Fibroblast of skin of left biceps (primary cell): ENCODE measurements at places on chromosomes 4 and X.

DNA sequence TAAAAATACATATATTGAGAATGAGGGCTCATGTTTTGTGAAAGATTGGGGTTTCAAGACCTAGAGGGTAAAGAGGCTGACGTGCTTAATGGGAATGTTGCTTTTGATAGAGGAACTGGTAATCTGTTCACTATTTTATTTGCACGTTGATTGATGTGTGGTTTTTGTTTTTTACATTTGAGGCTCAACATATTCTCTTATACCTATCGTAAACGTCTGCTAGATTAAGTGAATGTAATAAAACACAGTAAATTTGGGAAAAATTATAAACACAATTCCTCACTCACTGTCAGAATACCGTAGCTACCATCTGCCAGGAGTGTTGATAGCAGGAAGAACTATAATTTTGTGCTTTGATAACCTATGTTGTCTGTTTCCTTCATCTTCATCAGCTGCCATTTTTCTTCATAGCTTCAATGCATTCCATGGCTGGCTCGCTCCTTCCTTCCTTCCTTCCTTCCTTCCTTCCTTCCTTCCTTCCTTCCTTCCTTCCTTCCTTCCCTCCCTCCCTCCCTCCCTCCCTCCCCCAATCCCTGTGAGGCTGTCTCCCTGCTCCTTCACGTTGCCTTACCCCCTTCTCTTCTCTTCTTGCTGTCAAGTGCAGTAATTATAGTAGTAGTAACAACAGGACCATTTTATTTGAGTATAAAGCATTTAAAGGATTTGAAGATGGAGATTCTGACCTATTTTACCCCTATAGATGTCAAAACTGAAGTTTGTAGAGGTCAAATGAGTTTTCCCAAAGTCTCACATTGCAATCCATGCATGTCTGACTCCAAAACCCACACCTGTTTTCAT is 20.3 kb downstream of the KIT start:
- no peak for DNase-seq

- no peak for DNase-seq
These were observed 150.9 kb downstream of the SHROOM3 start for GRCh38 chr4:76585897-76586360.

- no peak for DNase-seq
These were observed 324.9 kb upstream of the CASK start for GRCh38 chrX:42248226-42248625.

- DNase-seq = no peak
These were observed 136.7 kb downstream of the GPR143 start for GRCh38 chrX:9628779-9629493.

DNA sequence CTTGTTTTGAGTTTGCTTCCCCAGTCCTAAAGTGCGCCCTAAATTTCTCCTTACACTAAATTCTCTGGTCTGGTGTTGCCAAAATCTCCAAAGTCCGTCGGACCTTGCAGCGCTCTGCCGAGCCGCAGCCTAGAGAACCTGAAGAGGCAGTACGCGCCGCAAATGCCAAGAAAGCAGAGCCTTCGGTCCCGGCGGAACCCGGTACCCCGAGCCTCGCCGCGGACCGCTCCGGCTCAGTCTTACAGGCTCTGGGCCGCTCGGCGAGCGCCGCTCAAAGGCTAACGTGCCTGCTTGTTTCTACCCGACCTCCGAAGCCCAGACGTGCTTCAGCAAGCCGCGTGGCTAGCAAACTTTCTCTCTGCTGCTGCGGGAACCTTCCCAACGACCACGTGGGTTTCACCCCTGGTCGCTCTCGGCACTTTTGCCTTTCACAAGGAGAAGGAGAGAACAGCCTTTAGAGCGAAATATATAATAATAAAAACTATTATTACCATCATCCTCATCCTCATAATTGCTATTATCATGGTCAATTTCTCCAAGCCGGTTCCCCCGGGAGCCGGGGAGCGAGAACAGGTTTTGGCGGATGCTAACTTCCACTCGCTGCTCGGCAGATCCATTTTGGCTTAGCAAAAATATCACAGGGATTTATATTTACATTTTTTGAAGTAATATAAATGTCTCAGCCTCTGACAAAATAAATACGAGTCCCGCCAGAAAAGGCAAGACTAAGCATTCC is 2.2 kb upstream of the HTR2C start:
- no peak for DNase-seq

- DNase-seq = no peak
These were observed 225.0 kb downstream of the COL25A1 start for GRCh38 chr4:109077505-109077904.

GRCh38 chrX:17005712-17006368 is 59.4 kb downstream of the REPS2 start:
- DNase-seq = no peak

- DNase-seq = no peak
These were observed 28.4 kb downstream of the FUNDC1 start for GRCh38 chrX:44514272-44514671.

GRCh38 chrX:151391722-151392121 is 5.3 kb upstream of the VMA21 start:
- no peak for DNase-seq

- no peak for DNase-seq
These were observed 152.4 kb downstream of the STAG2 start for GRCh38 chrX:124113621-124114600.

DNA sequence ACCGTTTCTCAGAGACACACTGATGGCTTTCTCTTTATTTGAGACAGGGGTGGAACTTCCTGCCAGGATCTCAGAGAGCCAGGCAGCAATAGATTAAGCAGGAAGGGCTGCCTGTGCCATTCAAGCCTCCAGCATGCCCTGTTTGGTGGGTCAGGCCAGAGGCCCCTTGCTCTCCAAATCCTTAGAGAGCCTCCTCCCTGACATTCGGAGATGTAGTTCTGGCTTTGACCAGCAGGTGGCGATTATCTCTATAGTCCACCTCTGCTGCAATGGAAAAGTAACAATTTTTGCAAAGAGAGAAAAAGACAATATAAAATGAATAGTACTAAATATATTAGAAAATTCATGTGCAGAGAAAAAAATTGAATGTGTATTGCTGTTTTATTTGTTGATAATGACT is 93.9 kb downstream of the NXF2B start:
- peak; percentile 0 for DNase-seq

- DNase-seq = no peak
These were observed 59.3 kb downstream of the NLGN4X start for GRCh38 chrX:6169407-6169806.

- no peak for DNase-seq
These were observed 373.6 kb upstream of the MAGEB2 start for GRCh38 chrX:29841750-29842149.

DNA sequence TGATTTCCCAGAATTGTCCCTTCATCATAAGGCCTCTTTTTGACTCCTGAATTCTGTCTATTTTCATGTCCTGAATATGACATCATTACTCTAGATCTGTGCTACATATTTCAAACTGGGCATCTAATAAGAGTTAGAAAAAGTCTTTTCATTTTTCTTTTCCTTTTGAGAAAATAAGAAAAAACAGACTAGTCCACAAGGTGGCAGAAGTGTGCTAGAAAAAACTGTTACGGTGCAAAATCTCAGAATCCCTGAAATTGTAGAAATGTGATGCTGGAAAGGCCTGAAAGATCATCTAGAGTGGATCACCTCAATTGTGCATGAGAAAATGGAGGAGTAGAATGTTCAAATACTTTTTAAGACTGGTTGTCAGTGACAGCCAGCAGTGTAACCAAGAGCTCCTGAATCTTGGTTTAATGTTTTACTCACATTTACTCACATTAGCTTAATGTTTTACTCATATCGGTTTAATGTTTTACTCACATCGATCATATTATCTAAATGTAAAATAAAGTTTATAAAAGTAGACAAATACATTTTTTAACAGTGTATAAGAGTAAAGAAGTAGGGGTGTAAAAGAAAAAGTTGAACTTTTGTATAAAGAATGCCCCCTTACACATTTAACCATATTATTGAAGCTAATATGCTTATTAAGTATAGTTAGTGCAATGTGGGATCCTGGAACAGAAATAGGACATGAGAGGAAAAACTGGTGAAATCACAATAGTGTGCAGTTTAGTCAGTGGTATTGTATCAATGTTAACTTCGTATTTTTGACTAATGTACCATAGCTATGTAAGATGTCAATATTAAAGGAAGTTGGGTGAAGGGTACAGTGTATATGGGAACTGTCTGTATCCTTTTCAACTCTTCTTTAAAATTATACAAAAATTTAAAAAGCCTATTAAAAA is 15.2 kb downstream of the ASB11 start:
- no peak for DNase-seq

GRCh38 chrX:96383428-96383827 is 301.2 kb upstream of the DIAPH2 start:
- no peak for DNase-seq

DNA sequence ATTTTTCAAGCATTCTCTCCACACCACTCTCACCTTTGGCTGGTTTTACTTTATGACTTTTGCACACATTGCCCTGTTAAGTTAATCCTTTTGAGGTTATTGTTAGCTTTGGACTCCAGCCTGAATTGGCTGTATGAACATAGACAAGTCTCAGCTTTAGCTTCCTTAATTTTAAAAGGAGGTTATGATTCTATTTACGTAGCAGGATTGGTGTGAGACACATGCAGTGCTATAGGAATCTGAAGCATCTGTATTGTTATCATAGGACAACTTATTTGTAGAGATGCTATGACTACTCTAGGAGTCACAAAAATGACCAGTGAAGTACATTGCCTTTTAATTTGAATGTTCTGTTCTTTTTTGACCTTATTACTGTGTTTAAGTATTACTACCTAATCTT is 15.7 kb downstream of the PGAM4 start:
- no peak for DNase-seq

DNA sequence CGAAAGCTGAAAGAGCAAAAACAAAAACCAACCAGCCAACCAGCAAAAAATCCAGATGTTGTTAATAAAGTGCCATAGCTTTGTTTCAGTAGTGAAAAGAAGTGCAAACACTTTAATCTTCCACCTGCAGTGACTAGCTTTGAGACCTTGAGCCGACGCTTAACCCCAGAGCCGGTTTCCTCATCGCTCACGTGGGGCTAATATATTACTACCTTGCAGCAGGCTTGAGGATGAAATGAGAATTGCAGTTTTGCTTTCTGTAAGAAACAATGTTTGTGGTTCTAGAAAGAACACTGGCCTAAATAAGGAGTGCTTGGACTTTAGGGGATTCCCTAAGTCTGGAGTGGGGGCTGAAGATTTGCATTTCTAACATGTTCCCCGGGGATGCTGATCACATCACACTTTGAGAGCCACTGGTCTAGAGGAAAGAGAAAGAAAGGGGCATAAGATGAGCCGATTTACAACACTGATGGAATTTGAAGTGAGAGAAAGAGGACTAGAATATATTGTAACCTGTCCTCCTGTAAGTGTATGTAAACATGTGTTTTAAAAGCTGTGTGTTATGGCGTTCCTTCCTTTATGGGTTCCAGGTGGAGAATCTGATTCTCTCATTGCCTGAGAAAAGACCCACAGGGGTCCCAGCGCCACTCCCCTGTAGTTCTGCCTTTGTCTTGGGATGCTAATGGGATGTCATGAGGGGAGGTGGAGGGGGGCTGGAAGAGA is 1.4 kb downstream of the FGF2 start:
- DNase-seq = no peak

- DNase-seq = no peak
These were observed 214.5 kb downstream of the NAF1 start for GRCh38 chr4:162952232-162952631.

- DNase-seq = no peak
These were observed 536 bp downstream of the SH3BGRL start for GRCh38 chrX:81202456-81202819.
